ENCODE measurements at places on chromosomes 12 and 14.

GRCh38 chr12:9404031-9404430, 195.8 kb upstream of the PZP start:
- no peak for DNase-seq

- no peak for DNase-seq
Measured at GRCh38 chr12:94874518-94875302, 128.8 kb downstream of the NDUFA12 start.

GRCh38 chr12:115037830-115038229, 353.9 kb upstream of the TBX3 start:
- DNase-seq: no peak

GRCh38 chr14:80364274-80364673, 153.0 kb upstream of the DIO2 start:
- no peak for DNase-seq

DNA sequence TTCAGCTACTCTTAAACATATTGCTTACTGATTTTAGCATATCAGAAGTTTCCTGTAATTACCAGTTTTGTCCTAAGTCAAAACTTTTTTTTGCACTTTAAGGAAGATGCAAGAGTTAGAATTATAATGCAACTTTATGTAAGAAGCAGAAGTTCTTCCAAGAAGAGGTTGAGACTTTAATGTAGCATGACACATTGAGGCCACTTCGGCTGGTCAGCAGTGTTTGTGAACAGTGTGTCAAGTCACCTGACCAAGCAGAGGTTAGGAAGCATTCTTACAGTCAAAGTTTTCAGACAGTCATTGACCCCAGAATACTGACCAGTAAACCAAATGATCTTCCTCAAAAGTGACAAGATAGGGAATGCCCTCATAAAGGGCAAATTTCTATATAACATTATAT, 15.2 kb downstream of the FGFR1OP2 start:
- DNase-seq: no peak

GRCh38 chr12:56202366-56202765, 13.1 kb upstream of the SMARCC2 start:
- DNase-seq: no peak

- DNase-seq: no peak
Measured at GRCh38 chr14:103857256-103857655, 9.9 kb upstream of the PPP1R13B start.

DNA sequence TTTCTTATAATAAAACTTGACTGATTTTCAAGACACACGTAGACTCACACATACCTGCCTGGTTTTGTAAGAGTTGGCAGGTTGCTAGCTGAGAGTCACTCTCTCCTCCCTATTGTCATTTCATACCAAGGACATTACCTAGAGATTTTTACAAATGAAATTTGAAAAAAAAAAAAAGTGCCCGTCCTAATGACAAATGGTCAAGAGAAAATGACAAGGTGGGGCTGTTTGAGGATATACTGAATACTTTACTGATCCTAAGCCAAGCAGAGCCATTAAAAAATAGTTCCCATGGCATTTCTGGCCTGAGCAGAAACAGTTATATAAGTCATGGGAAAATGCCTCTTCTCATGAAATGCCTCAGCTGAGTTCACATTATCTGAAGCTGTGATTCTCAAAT, 150.2 kb downstream of the DYRK2 start:
- DNase-seq: no peak

DNA sequence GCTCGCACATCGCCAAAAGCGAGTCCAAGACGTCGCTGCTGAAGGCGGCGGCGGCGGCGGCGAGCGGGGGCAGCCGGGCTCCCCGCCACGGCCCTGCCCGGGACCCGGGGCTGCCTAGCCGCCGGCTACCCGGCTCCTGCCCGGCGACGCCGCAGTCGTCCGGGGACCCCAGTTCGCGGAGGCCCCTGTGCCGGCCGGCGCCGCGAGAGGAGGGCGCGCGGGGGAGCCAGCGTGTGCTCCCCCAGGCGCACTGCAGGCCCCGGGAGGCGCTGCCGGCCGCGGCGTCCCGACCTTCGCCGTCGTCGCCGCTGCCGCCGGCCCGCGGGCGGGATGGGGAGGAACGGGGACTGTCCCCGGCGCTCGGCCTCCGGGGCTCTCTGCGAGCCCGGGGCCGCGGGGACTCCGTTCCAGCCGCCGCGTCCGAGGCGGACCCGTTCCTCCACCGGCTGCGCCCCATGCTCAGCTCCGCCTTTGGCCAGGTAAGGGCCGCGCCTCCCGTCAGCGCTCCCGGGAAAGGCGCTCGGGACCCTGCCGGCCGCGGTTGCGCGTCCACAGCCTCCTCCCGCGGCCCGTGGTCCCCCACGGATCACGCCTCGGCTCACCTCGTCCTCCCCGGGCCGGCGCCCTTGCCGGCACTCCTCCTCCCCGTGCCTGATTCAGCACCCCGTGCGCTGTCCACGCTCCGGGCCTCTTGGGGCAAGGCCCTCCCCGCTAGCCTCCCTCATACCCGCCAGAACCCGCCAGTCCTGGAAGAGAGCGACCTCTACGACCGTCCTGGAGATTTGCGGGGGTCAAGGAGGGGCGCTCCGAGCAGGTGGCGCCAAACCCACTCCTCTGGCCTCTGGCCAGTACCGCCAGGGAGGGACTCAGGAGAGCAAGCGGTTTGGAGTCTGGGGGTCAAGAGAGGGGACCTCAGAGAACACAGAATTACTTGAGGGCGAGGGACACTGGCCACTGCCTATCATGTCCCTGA, 721 bp downstream of the CABP1 start:
- peak; percentile 7 for DNase-seq

DNA sequence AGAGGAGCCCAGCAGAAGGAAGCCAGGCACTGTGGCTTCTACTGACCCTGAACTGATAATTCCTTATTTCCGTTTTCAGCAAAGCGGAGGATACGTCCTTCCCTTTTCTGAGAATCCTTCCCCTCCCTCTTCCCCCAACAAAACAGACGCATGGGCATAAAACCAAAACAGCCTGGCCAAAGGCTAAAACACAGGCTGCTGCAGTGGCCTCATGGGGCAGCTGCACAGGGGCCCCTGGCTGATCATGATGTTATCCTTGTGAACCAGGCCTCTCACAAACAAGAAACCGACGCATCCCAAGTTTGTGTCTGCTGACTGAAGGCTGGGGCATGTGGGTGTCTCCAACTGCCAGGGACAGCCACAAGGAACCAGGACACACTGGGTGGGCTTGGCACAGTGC, 23.4 kb upstream of the STON2 start:
- no peak for DNase-seq

DNA sequence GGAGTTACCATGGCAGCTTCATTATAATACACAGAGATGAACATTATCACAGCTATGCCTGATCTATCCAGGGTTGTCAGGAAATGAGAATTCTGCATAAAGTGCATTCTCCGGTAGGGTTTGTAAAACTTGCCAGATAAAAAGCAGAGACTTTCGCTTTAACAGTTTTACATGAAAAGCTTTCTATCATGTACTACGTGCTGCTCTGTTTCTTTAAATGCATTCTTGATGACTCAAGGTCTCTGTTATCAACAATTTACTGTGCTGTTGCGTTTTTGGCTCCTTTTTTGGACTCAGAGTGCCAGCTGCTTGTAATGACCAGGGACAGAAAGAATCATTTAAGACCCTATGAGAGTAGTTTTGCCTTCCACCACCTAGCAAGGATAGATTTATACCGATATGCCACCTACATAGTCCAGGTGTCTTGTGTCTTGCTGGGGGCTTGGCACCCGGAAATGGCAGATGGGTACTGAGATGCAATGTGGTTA, 371.2 kb downstream of the BTG1 start:
- no peak for DNase-seq

- no peak for DNase-seq
Measured at GRCh38 chr14:71346685-71347084, 439.4 kb downstream of the PCNX1 start.

DNA sequence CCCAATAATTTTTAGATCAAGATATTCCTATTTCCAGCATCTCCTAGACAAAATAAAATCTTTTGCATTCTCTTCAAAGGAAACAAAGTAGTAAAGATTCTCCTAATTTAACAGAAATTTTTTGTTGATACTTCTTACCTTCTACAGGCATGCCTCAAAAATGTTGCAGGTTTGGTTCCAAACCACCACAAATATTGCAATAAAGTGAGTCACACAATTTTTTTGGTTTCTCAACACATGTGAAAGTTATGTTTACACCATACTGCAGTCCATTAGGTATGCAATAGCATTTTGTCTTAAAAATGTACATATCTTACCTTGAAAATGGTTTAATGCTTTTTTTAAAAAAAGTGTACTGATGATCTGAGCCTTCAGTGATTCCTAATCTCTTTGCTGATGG, 65.6 kb upstream of the USP15 start:
- no peak for DNase-seq

DNA sequence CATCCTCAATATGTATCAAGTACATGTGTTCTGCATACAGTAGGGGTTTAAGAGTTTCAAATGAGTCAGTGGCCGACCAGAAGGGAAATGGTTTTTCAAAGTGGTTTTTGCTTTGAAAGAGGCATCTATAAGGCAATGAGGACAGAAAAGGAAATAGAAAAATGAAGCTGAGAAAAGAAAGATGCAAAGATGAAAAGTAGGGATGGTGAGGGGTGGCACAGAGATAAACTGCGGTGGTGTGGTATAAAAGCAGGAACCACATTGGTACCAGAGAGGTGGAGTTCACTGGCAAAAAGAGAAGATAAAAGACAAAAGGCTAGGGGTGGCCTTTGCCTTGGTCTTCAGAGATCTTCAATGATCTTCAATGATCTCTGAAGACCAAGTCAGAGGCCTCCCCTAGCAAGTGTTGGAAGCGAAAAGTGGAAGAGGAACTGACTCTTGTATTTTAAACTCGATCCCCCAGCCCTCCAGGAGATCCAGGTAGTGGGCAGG, 144.0 kb upstream of the KRR1 start:
- no peak for DNase-seq

- no peak for DNase-seq
Measured at GRCh38 chr12:56420411-56420810, 28.8 kb downstream of the TIMELESS start.

DNA sequence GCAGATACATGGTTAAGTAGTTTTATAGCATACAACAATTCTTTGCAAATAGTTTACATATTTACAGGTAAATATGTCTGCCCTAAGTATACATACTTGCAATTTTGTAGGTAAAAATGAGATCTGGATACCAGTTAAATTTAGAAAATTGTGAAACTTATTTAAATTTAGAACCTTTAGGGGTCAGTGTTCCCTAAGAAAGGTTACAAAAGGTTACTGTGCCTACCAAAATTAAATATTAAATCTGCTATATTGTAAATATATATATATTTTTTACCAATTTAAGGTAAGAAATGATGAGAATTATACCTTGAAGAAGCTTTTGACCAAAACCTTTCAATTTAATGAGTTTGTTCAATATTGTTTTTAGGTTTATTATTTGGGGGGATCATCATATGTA, 54.0 kb downstream of the MIPOL1 start:
- no peak for DNase-seq

- no peak for DNase-seq
Measured at GRCh38 chr14:68231898-68232297, 412.3 kb downstream of the RAD51B start.
